Astrocyte (in vitro differentiated cells and primary cell): ENCODE measurements at places on chromosomes 1 and 21.
A peak's percentile ranks its signal among the peaks of the same experiment; 100 is the strongest.

DNA sequence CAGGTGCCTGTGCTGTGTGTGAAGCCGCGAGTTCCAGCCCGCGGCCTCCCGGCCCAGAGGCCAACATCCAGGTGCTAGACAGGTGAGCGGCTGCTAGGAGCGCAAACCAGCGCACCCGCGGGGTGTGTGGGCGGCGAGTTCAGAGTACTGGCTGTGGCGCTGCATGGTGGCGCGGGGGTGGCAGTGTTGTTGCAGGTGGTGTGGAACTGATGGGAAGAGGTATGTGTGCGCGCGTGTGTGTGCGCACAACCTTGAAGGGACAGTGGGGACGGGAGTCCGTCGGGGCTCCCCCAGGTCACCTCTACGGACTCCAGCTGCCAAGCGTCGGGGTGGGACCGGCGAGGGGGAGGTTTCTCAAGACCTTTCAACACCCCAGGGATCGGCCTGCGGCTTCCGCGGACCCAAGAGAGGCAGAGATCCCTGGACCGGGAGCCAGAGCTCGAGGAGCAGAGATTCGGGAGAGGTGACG is 433 bp upstream of the DMBX1 start:
- DNase-seq: no peak

- peak; percentile 85 for DNase-seq
Observed at GRCh38 chr1:171814692-171815091, 26.6 kb upstream of the DNM3 start.

GRCh38 chr1:30295674-30296073 is 427.7 kb downstream of the MATN1 start:
- no peak for DNase-seq

DNA sequence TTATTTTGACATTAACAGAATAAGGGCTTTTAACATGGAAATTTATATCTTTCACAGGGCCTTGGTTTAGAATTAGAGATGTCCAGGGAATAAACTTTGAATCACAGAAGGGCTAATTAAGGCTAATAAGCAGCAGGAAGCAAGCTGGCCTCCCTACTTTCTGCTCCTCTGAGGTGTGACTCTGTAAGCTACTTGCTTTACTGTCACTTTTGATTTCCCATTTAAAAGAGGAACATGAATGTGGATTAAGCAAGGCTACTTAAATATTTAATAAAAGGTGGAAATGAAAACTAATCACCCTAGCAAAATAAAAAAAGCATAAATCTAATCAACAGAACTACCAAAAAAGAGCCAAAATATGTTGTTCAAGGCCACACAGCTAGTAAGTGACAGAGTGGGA is 28.9 kb upstream of the CD5L start:
- no peak for DNase-seq
